IMR-90 (cell line): ENCODE measurements at places on chromosomes 2 and 18.

DNA sequence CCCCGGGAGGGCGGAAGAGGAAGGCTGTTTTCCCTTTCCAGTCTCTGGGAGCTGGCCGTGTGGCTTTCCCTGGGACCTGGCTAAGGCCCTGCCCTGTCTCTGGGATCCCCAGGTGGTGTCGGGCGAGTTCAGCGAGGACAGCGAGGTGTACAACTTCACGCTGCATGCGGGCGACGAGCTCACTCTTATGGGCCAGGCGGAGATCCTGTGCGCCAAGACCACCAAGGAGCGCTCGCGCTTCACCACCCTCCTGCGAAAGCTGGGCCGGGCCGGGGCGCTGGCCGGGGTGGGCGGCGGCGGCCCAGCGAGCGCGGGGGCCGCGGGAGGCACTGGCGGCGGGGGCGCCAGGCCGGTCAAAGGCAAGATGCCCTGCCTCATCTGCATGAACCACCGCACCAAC, 11.2 kb downstream of the GAREM2 start:
- no peaks in the 10 kb centered on the region for H3K4me1 ChIP-seq
- H3K36me3 ChIP-seq = no peaks in the 10 kb centered on the region
- no peak overlapping the region for H3K27ac ChIP-seq
- no peak for DNase-seq

- H3K27me3 ChIP-seq = peaks cover 52% of the 10 kb centered on the region
- no peak overlapping the region for H3K27ac ChIP-seq
- no peaks in the 10 kb centered on the region for H3K36me3 ChIP-seq
- no peak overlapping the region for H3K4me3 ChIP-seq
- no peak for DNase-seq
Observed at GRCh38 chr2:240169486-240170353, 29.3 kb upstream of the OTOS start.

- peak; percentile 65 for DNase-seq
- H3K27me3 ChIP-seq = no peaks in the 10 kb centered on the region
- no peak overlapping the region for H3K4me3 ChIP-seq
Observed at GRCh38 chr18:8841781-8842485, 136.6 kb downstream of the MTCL1 start.

- H3K27ac ChIP-seq = no peak overlapping the region
- peaks cover 23% of the 10 kb centered on the region for H3K36me3 ChIP-seq
- H3K27me3 ChIP-seq = no peaks in the 10 kb centered on the region
- DNase-seq = no peak
Observed at GRCh38 chr2:54975175-54975574, 75.1 kb downstream of the RTN4 start.

- no peak overlapping the region for H3K27ac ChIP-seq
- H3K4me1 ChIP-seq = no peaks in the 10 kb centered on the region
- no peak for DNase-seq
- no peaks in the 10 kb centered on the region for H3K27me3 ChIP-seq
- no peaks in the 10 kb centered on the region for H3K36me3 ChIP-seq
Observed at GRCh38 chr18:42807887-42808286, 307.6 kb downstream of the RIT2 start.
